Renal cortex interstitium (tissue), 15 donors: ENCODE measurements at places on chromosomes 6 and 20. TPM values are rescaled to one million over a fixed set of nuclear protein-coding genes. Genes with fewer than 3 reads are reported as not detected.

The NHLRC1 gene
- polyA plus RNA-seq, result 2.0 TPM

The SOX12 gene
- polyA plus RNA-seq, result 35.2 TPM

GRCh38 chr6:56525974-56526789 lies 116.5 kb downstream of the DST start:
- no peak for DNase-seq

DNA sequence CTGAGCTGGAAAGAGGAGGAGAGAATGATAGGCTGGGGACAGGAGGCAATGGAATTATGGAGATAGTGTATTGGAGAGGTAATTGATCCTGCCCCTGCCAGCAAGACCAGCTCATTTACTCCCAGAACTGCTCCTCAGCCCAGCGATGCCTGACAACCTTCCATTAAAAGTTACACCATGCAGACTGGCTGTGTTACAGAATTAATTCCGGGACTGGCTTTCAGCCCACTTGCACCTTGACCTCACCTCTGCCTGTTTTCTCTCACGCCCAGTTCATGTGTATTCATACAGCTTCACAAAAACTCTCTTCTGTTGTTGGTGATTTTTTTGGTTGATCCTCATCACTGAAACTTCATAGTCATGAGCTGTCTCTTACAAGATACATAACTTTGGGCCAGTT lies 207.3 kb downstream of the PLCB1 start:
- no peak for DNase-seq

- DNase-seq, result no peak
Measured at GRCh38 chr6:122770835-122771601, 8.5 kb upstream of the FABP7 start.
